ENCODE measurements at places on chromosomes 11 and 22.

GRCh38 chr11:20158597-20159257 lies 1.5 kb downstream of the DBX1 start:
- peak; percentile 15 for DNase-seq

GRCh38 chr11:65362320-65362931 lies 7.9 kb downstream of the TIGD3 start:
- no peak for DNase-seq

DNA sequence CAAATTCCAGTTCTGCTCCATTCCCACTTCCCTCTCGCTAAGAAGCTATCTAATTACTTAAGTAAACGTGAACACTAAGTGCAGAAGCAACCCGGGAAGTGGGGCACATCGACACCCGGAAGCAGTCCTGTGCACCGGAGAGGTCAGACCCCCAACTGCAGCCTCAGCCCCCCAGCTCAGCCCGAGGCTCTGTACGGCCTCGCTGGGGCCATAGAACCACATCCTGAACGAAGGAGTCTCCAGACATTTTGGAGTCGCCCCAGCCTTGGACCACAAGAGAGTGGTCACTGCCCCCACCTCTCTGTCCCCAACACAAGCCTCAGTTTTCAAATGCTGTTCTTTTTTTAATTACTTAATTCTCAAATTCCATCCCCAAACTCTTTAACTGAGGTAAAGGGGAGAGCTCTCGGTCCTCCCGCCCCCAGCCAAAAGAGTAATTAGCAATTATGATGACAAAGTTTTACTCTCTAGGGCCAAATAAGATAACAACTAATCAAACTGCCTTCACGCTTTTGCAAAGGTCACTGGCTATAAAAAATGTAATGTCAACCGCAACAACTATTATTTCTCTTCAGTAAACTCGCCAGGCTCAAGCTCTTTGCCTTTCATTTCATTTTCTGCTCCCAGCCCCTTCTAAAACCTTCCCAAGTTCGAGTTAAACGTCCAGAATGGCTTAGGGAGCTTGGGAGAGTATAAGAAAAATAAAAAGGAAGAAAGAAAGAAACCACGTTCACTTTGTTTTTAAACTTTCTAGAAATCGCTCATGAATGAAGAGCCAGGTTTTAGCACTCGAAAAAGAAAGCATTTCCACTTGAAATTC lies 2.2 kb downstream of the PAX6 start:
- DNase-seq, result no peak

DNA sequence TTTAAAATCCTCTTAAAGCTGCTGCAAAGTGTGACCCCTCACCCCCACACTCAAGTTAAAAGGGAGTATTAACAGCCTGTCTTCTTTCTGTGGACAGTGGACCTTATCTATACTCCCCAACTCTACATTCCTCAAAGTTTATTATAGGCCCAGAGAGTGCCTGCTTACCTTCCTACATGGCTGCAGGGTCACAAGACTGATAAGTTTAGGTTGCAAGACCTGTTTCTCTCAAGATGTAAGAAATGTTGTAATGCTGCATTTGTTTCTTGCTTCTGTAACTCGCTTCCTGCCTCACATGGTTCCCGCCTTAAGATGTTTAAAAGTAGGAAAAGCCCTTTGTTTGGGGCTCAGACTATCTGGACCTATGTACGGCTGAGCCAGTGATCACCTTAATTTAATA lies 10.1 kb upstream of the NXPE1 start:
- no peak for DNase-seq

DNA sequence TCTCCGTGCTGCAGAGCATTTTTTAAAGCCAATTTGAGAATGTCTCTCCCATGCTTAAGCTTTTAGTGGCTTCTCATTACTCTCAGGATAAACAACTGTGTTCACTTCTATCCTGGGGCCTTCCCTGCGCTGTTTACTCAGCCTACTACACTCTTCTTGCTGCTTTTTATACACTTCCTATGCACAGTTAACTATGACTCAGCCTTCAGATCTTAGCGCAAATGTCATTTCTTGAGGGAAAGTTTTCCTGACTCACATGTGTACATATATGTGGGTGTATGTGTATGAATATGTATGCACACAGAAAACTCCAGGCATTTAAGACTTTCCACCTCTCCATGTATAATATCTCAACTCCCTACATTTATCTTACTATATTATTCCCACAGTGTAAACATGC lies 9.8 kb downstream of the THAP12 start:
- DNase-seq, result peak; percentile 23

All from LNCaP clone FGC (cell line).